ELR (cell line): ENCODE measurements at places on chromosomes 3 and 15.

DNA sequence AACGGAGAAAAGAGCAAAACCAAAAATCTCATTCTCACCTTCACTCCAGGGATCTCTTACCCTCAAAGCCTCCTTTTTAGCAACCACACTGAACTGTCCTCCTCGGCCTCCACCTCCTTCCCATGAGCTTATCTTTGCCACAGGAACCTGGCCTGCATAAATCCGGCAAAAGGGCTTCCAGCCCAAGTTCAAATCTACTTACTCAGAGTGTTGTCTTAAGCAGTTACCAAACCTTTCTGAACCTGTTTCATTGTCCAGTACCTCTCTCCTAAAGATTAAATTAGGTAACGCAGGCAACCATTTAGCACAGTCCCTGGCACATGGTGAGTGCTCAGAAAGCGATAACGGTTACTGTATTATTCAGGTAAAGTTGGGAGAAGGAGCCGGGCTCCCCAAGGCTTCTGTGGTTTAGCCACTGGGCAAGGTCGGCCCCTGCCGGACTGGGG, 777 bp downstream of the CIB1 start:
- no peak for DNase-seq

DNA sequence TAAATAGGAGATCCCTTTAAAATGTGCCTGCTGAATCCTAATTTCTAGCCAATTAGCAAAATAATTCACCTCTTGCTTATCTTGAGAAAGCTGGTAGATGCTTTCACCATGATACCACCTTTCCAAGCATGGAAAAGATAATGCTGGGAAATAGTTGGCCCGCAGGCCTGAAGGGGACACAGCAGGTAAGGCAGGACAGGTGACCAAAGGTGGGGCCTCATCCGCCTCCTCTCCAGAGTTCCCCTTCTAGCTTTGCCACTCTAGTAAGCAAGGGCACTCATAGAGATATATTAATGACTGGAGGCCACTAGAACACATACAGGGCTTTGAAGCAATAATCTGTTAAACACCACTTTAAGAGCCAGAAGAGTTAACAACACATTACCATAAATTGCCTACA, 45.5 kb downstream of the SATB1 start:
- DNase-seq, result no peak

GRCh38 chr3:125053304-125053699, 2.5 kb downstream of the HEG1 start:
- DNase-seq, result no peak

GRCh38 chr3:36895496-36896409, 49.1 kb downstream of the TRANK1 start:
- DNase-seq, result no peak

GRCh38 chr3:43330981-43331380, 44.6 kb downstream of the SNRK start:
- no peak for DNase-seq

- no peak for DNase-seq
Measured at GRCh38 chr3:14506626-14507304, 33.4 kb downstream of the GRIP2 start.

GRCh38 chr3:67090474-67090873, 92.4 kb downstream of the KBTBD8 start:
- DNase-seq, result peak; percentile 66

DNA sequence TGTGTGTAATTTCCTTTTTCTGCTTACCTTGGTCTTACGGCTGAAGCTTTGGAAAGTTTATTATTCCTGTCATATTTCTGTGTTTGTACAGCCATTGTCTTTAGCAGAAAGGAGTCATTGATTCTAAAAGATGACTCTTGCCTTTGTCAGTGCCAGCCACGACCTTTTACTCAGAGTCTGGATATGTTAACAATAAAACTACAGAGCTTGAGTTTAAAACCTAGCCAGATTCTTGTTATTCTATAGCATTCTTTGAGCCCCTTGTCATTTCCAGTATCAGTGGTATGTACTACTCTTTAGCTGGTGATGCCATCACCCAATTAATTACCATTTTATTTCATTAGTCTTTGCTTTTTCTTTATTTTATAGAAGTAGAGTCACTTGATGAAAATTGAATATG, 142.4 kb downstream of the TCF12 start:
- DNase-seq, result peak; percentile 95

DNA sequence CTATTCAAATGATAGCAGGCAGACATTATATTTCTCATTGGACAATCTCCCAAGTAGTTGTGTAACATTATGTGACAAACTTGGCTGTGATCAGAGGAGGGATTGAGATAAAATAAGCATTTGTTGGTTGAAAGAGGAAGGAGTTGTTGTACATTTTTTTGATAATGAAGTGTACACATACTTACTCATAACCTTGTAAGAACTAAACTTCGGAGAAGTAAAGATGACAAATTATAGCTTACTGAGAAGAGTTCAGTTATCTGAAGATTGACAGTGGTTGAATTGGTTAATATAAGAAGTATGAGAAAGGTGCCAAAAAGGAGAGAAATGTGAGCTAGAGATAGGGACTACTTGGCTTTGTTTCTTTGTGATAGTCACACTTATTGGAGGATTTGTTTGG, 32.6 kb downstream of the STT3B start:
- peak; percentile 7 for DNase-seq

- DNase-seq, result no peak
Measured at GRCh38 chr15:42825599-42825998, 88.7 kb upstream of the CDAN1 start.

- DNase-seq, result no peak
Measured at GRCh38 chr3:106877627-106878026, 499.6 kb upstream of the CCDC54 start.
